Jurkat, Clone E6-1 (cell line): ENCODE measurements at places on chromosomes 5 and 9.

GRCh38 chr9:26687421-26687820, 205.2 kb downstream of the CAAP1 start:
- no peak for DNase-seq

DNA sequence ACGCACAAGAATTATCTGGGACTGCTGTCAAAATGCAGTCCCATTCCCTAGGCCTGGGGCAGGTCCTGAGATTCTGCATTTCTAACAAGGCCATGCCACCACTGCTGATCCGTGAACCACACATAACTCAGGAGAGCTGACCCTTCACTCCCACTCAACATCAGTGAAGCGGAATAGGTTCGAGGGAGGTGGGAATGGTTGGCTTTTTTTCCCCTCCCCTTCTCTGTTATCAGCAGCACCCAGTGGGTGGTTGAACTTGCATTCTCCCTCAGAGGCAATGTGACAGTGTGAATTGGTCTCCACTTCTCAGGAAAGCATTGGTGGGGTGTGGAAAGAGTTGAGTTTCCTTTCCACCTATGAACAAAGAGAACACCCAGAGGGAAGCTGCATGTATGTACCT, 344.3 kb downstream of the GADD45G start:
- no peak for DNase-seq

DNA sequence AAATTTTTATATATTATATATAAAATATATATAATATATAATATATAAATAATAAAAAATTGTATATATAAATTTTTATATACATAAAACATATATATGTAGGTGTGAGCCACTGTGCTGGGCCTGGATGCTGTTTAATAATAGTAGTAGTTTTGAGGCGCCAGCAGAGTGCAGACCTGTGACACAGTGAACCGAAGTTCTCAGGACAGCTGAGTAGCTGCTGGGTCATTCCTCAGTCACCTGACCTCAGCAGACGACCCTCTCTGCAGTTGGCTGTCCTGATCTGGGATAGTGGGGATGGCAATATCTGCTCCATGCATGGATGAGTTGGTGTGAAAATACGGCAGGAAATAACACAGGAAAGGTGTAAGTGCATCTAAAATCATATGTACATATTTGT, 3.3 kb upstream of the SNX18 start:
- DNase-seq, result no peak

DNA sequence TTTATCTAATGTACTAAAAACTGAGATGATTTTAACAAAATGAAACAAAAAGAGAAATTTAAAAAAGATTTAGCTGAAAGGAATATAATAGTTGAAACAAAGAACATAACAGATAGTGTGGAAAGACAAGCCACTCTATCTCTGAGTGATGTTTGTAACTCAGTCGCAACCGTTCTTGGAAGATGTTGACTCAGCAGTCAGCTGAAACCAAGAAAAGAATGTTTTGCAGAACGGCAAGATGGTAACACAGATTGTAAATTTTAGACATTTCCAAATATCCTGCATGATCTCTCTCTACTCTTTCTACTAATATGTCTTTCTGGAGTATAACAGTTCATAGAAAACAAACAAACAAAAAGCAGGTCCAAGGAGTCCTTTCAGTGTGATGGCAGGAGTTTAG, 746.1 kb upstream of the CDH6 start:
- DNase-seq, result no peak

GRCh38 chr5:6914347-6914746, 201.1 kb downstream of the TENT4A start:
- DNase-seq, result no peak

DNA sequence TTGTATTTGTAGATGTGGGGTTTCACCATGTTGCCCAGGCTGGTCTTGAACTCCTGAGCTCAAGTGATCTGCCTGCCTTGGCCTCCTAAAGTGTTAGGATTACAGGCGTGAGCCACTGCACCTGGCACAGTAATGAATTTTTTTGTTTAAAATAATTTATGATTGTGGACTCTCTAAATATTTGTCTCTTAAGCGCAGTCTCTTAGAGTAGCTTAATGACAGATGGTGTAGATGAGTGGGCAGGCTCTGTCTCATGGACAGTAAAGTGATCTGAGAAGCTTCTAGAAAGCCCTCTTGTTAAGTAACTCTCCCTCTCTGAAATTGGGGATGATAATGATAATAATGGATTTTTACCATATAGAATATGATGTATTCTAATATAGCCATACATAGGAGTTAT, 47.5 kb upstream of the KIAA1958 start:
- no peak for DNase-seq

DNA sequence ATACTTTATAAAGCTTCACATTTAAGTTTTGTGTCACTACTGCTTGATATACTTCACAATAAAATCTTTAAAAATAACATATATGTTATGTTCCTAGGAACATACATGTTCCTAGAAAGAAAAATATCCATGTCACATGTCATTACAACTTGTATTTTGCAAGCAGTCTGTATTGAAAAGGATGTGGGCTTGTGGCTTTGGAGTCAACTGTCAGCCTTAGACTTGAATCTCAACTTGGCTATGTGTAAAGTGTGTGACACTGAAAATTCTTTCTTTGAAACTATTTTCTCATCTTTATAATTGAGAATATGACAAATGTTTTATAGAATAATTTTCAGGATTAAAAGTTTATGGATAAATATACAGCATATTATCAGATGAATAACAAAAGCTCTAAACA, 273.1 kb downstream of the KIAA0825 start:
- DNase-seq, result peak; percentile 83

GRCh38 chr5:109483395-109483971, 73.7 kb upstream of the PJA2 start:
- DNase-seq, result no peak

GRCh38 chr5:164832516-164832915, 1327.1 kb downstream of the MAT2B start:
- no peak for DNase-seq

DNA sequence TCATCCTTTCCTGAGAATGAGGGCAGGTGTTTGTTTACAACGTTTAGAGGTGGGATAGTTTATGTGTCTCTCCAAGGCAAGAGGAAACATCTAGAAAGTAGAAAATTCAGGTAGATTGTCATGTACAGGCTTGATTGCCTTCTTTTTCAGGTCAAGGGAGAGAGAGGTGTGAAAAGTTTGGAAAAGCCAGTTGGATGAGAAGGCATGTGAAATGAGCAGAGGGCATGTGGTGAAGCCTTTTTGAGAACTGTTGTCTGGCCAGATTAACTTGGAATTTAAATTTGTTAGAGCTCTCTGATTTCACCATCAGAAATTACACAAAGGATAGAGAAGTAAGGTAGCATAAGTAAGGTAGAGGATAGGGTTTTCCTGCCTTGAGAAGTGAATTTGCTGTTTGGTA, 74.6 kb downstream of the SNX24 start:
- DNase-seq, result no peak

- DNase-seq, result no peak
Measured at GRCh38 chr5:141484641-141485311, at the start of gene PCDHGC4. TSS of gene PCDHGC4 (plus strand) at chr5:141485030. CDS start at chr5:141485174, 144 bp downstream.

- DNase-seq, result no peak
Measured at GRCh38 chr9:134206311-134207300, 42.2 kb upstream of the RNU6ATAC start.

DNA sequence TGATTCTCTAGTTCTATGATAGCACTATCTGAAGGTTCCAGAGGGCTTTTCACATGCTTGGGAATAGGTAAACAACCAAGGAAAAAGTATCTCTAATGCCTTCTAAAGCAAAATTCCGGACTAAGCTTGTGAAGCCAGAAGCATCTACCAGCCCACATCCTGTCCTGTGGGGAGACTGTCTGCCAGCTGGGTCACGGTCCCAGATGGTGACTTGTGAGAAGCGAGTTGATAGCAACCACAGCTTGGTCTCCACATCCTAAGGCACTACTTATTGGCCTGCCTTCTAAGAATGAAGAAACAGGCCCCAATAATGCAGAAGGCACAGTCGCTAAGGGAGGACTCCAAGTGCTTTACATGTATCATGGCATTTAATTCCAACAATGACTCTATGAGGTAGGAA, 184.1 kb upstream of the ADRA1B start:
- DNase-seq, result peak; percentile 87

GRCh38 chr5:172503925-172504700, 49.8 kb upstream of the SH3PXD2B start:
- no peak for DNase-seq

DNA sequence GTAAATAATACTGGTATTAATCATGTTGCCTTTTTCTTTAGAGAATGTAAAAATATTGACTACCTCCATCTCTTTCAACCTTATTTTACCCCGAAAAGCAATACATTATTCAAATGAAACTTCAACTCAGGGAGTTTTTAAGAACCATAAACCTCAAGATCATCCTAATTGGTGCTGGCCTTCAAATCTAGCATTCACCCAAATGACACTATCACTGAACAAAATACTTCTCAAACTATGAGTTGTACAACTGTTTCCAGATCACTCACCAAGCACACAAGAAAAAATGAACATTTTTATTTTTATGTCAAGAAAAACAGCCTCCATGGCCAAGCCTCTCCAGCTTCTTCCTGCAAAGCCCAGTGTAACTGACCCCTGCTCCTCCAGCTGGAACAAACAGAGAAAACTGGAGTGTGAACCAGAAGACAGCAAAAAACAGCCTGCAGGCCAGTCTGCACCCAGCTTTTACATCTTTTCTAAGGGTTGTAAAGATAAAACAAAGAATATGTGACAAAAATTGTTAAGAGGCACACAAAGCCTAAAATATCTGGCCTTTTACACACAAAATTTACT, 21.2 kb downstream of the AUH start:
- no peak for DNase-seq

DNA sequence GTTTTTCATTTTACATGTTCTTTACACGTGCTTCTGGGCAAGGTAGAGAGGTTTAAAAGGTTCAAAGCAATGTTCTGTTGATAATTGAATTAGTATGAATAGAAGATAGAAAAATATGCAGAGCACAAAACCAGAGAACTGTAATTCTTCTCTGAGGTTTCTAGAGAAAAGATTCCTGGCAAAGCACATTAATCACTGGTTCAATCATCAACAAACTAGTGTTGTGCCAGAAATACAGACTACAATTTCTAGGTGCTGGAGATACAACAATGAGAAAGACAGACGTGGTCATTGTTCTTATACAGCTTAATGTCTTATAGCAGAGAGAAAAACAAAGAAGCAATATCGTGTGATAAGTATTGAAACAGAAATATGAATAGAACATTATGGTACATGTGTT, 25.5 kb downstream of the MEGF9 start:
- DNase-seq, result no peak

- DNase-seq, result no peak
Measured at GRCh38 chr9:127128341-127129072, 6.1 kb upstream of the ANGPTL2 start.

DNA sequence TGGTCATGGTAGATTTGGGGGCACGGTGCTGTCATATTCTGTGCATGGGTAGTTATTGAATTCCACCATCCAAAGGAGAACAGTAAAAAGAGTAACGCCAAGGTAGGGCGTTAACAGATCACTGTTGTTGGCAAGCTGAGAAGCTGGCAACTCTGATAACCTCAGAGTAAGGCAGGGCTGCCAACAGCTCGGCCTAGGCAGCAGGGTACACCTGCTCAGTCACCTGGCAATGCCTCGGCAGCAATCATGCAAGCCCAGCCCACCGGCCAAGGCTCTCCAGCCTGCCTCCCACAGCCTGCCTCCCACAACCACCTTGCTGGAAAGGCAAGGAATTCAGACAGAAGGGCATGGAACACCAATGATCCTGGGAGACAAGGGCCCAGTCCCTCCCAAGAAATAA, 63.9 kb downstream of the KLHL3 start:
- no peak for DNase-seq

- DNase-seq, result no peak
Measured at GRCh38 chr5:177600508-177601018, 631 bp downstream of the B4GALT7 start.

GRCh38 chr9:90964101-90965020, 162.7 kb downstream of the SYK start:
- DNase-seq, result no peak

DNA sequence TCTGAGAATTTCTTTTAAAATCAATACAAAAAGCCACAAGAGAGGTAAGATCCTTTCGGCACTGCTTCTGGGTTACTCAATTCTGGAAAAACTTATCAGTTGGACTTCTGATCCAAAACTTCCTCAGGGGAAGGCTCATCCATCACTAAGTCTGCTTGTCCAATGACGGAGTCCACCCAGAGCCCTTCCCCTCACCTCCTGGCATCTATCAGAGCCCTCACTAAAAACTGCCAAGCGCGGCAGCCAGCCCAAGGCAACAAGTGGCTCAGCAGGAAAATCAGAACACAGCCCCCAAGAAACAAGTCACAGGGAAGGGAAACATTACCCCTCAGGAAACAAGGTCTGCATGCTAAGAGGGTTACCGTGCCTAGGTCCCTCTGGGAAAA, 869 bp upstream of the ESM1 start:
- DNase-seq, result no peak

DNA sequence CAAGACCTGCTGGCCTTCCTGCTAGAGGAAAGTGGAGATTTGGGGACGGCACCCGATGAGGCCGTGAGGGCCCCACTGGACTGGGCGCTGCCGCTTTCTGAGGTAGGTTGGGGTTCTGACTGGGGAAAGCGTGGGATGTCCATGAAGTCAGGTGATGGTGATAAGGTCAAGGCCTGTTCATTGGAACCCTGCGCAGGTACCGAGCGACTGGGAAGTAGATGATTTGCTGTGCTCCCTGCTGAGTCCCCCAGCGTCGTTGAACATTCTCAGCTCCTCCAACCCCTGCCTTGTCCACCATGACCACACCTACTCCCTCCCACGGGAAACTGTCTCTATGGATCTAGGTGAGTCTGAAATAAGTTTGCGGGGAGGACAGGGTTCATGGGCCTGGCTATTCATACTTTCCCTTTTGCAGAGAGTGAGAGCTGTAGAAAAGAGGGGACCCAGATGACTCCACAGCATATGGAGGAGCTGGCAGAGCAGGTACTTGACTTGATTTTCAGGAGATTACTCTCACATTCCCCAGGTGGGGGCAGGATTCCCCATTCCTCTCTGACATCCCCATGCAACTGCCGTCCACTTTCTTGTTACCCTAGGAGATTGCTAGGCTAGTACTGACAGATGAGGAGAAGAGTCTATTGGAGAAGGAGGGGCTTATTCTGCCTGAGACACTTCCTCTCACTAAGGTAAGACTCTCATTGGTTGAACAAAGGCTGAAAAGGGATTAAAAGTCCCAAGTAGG, 505 bp downstream of the CREB3 start:
- DNase-seq, result no peak

DNA sequence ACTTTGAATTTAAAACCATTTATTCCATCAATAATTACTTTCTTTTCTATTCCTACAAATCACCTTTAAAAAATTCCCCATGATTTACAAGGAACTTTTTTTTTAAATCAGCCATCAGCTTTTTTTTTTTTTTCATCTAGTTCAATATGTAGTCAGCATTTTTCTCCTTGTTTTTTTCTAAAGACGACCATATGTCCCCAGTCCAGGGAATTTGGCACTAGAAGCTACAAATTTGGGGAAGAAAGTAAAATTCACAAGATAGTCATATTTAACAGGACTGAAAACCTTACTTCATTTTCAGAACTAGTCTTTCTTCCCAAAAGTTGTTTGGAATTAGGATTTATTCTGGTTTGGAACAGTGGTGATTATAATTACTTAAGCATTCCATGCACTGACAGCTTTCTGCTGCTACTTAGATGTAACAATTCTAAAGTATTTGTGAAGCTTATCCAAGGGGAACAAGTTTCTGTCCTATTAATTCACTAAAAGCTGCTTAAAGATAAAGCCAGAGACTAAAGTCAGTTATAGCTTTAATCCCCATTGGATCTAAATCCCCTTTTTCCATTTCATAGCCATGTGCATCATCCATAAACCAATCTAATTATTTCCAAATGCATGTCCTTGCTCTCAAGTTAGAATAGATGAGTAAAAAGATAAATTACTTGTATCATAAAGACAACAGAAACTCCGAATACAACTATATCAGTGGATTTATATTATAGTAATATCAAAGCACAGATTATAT, 7.4 kb upstream of the SNCAIP start:
- DNase-seq, result no peak
